ENCODE measurements at places on chromosomes 3 and 15.

- peak; percentile 22 for DNase-seq
Measured at GRCh38 chr3:40317061-40317855, 7.8 kb downstream of the EIF1B start.

DNA sequence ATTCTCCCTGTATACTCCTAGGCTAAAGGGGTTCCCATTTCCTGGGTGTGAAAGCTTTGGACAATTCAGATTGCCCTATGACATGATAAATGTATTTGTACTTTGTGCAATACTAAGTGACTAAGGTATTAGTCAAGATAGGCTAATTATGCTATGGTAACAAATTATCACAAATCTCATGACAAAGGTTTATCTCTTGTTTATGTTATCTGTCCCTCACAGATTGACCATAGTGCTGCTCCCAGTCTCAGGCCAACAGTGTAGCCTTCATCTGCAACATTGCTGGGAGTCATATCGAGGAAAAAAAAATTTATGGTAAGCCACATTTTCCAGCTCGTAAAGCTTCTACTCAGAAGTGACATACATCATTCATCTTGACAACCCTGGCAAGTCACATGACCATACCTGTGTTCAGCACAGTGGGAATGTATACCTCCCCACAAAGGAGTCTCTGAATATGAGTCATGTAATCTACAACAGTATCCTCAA is 346.2 kb downstream of the IGSF11 start:
- no peak for DNase-seq

- DNase-seq: no peak
Measured at GRCh38 chr15:58870451-58870850, 63.0 kb downstream of the SLTM start.

DNA sequence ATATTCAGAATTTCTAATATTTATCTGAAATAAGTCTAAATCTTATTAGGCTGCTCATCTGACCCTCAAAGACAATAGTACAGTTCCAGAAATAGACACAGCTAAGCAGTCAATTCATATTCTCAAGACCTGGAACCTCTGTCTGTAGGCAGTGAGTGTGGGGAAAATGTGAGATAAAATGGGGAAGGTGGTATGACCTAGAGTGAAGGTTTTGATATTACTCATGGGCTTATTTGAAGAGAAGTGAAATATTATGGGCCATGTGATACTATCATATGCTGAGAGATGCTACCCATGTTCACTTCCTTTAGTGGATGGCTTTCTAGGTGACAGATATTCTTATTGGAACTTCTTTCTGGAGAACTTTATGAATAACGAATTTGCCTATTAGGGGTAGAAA is 33.5 kb downstream of the TGFBR2 start:
- DNase-seq: no peak

- no peak for DNase-seq
Measured at GRCh38 chr3:133412183-133413132, 12.6 kb downstream of the BFSP2 start.

DNA sequence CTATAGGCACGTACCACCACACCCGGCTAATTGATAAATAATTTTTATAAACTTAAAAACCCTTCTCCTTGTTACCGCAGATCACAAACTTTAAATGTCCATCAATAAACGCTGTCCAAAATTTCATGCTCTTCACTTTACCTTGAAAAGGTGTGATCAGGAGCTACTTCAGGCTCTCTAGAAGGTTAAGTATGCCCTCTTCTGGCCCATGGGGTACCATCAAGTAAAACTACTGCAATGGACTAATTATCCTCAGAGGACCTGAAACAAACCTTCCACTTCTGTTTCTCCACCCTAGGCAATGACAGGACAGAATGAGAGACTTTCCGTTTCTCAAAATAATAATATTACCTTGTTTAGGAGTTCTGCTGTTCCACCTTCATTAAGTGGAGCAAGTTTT is 9.2 kb downstream of the LZTFL1 start:
- no peak for DNase-seq

- DNase-seq: no peak
Measured at GRCh38 chr3:128355543-128355919, 111.2 kb downstream of the DNAJB8 start.

DNA sequence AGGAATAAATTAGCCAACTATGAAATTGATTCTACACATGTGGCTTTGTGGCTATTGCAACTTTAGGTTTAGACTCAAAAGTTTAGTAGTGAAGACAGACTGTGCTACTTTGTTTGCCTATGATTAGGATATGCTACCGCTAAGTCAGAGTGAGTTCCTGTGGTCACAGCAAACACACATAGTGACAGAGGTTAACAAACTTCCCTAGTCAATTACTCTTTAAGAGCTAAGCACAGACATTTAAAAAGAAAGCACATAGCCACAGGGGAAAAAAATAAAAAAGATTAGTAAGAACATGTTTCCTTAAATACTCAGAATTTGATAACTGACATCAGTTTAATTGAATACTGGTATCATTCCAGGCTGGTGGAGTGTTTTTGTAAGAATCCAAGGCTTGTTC is 207.1 kb downstream of the GBE1 start:
- no peak for DNase-seq

DNA sequence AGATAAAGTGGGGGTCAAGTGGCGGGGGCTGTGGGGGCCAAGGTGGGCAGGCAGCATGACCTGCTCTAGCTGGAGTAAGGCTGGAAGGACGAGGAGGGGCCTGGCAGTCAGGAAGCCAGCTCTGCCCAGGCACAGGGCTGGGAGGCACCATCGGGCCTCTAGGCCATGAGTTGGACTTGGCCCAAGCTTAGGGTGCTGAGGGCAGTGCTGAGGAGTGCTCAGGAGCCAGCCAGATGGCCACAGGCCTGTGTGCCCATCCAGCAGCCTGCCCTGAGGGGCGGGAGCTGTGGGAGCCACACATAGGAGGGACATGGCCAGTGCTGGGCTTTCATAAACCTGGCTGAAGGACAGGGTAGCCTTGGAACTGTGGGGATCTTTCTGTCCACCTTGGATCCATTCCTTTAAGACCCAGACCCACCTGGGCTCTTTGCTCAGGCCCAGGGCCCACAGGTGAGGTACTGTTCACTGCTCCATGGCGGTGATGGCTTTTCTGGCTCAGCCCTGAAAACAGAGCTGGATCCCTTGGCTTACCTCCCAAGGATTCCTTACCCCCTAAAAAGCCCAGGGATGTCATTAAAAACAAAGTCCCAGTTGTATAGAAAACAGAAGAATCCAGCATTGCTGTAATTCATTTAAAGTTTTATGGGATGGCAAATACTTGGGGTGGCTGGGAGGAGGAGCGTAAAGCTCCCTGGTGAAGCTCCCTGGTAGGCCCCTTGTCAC is 137.0 kb downstream of the DNAJB8 start:
- no peak for DNase-seq

DNA sequence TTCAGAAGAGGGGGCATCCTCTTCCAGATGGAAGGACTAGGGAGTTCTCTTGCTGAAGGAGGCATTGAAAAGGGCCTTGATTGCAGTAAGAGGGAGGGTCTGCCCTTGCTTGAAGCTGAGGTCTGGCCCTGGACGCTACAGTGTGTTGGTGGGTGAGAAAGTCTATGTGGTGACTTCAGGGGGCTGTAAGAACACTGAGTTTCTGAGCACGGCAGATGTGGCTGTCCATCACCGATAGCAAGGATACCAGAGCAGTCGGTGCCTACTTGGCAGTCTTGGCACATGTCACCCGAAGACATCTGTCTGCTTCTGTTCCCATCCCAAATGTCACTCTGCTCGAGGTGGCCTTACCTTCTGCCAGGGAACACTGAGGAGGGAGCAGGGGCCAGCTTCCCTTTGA is 631.1 kb upstream of the CFAP20DC start:
- DNase-seq: no peak

DNA sequence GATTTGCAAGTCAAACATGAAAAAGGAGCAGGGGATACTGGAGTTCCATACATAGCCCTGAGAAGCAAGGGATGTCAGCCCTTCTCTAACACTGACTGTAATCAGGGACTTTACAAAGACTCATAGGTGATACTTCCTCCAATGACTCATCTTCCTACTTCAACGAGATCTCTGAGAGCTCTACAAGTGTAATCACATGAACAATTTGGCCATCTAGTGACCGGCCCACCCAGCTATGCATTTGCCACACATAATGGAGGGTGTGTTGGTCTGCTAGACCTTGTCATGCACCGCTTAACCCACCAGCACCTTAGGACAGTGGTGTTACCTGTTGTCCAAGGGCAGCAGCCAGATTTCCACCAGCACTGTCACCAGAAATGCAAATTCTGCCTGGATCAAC is 75.3 kb downstream of the NCEH1 start:
- no peak for DNase-seq

DNA sequence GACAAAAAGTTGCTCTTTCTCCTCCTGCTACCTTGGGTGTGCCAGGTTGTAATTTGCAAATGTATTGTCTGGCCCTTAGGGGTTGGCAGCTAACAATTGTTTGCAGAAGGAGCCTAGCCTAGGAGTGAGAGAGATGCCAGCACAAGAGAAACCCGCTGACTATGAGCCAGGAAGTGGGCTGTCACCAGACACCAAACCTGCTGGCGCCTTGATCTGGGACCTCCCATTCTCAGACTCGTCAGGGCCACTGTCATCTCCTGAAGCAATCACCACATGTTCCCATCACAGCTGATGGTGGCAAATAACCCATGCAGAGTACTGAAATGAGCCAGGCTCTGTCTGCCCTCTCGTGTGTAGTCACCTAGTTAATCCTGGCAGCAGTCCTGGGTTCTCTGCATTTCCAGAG is 406.4 kb upstream of the NPAP1 start:
- no peak for DNase-seq

GRCh38 chr3:119672776-119673175 is 4.4 kb downstream of the COX17 start:
- DNase-seq: no peak

DNA sequence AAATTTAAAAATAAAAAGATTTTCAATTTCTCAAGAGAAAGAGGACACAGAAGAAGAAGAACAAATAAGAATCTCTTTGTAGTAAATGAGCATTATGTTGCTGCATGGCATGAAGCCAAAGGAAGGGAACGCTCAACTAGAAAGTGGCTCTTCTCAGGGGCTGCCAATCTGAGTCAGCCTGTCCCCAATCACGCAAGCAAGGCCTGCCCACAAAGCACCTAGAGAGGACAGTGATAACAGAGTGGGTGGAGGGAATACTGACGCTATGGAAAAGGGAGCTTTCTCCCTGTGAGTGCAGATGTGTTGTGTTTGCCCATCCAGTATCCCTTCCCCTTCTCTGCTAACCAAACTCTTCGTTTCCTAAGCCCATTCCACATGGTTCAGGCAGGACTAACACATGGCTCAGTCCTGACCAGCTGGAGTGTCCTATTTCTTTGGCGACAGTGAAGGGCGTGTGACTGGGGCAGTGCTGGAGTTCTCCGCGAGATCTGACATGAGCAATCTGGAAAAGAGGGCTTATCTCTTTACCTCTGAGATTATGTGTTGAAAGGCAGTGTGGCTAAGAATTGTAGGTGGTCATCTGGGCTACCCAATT is 14.2 kb downstream of the FBN1 start:
- peak; percentile 9 for DNase-seq

GRCh38 chr15:74278207-74278606 is 42.1 kb downstream of the CCDC33 start:
- no peak for DNase-seq

DNA sequence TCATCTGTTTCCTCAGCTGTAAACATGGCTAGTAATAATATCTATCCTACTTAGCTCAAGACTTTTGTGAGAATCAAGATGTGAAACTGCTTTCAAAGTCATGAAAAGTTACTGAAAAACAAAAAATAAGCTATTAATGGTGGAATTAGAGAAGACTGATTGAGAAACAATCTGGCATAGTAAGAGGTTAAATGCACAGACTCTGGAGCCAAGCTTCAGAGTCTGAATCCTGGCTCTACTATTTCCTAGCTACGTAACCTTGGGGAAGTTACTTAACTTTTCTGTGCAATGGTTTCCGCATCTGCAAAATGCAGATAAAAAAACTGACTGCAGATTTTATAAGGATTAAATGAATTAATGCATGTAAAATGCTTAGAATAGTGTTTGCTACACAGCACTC is 28.8 kb downstream of the LRRFIP2 start:
- no peak for DNase-seq

GRCh38 chr15:50066202-50066601 is 52.8 kb downstream of the ATP8B4 start:
- peak; percentile 43 for DNase-seq

DNA sequence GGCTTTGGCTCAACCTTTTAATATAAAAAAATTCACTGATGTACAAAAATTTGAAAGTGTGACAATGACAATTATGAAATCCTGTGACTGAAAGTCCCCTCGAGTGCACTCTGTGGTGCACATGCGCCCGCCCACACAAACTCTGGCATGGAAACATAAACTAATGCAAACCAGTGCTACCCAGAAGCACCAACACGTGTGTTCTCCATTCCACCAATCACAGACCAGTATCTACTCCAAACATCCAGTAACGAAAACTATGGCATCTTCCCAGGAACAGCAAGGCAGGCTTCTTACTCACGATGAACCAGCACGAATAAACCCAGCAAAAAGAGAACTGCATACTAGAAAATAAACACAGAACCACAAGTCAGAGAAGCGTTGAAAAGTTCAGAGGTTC is 11.7 kb upstream of the NMB start:
- DNase-seq: peak; percentile 64

- peak; percentile 67 for DNase-seq
Measured at GRCh38 chr3:101828691-101829436, 20.4 kb upstream of the NFKBIZ start.

- no peak for DNase-seq
Measured at GRCh38 chr3:72890166-72890925, 2.5 kb downstream of the GXYLT2 start.

DNA sequence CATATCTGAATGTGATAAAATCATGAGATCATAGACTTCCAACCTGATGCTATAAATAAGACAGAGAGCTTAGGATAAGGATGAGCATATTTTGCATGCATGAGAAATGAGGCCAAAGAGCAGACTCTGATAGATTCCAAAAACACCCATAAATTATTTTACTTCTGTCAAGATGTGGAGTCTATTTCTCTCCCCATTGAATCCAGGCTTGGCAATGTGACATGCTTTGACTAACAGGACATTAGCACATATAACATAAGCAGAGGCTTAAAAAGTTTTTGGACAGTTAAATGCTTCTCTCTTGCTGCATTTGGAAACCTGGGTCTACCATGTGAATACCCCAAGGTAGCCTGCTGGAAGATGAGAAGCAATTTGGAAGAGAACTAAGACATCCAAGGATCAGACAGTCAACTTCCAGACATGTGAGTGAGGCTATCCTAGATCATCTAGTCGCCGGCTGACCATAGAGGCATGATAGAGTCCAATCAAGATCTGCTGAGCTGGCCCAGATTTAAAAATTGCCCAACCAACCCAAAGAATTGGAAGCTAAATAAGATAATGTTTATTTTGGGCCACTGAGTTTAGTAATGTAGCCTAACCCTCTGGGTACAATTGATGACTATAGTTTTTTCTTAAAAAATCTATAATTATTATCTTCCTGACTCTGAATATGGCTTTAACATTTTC is 30.3 kb downstream of the MYLK start:
- no peak for DNase-seq

DNA sequence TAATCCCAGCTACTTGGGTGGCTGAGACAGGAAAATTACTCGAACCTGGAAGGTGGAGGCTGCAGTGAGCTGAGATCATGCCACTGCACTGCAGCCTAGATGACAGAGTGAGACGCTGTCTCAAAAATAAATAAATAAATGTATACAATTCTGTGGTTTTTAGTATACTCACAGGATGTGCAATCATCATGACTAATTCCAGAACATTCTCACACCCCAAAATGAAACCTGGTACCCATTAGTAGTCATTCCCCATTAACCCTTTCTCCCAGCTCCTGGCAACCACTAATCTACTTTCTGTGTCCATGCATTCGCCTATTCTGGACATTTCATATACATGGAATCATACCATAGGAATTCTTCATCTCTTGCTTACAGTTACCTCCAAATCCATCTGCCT is 44.5 kb downstream of the LRRFIP2 start:
- DNase-seq: no peak

All from stimulated activated CD4-positive, alpha-beta T cell treated with anti-CD3 and anti-CD28 coated beads, Interleukin-1b, Interleukin-23, amount 100 ng/mL, for 48 hours (primary cell).